Prostate gland (tissue), 2 donors: ENCODE measurements at places on chromosomes 2 and 18. TPM values are rescaled to one million over a fixed set of nuclear protein-coding genes. Genes with fewer than 3 reads are reported as not detected.

DNA sequence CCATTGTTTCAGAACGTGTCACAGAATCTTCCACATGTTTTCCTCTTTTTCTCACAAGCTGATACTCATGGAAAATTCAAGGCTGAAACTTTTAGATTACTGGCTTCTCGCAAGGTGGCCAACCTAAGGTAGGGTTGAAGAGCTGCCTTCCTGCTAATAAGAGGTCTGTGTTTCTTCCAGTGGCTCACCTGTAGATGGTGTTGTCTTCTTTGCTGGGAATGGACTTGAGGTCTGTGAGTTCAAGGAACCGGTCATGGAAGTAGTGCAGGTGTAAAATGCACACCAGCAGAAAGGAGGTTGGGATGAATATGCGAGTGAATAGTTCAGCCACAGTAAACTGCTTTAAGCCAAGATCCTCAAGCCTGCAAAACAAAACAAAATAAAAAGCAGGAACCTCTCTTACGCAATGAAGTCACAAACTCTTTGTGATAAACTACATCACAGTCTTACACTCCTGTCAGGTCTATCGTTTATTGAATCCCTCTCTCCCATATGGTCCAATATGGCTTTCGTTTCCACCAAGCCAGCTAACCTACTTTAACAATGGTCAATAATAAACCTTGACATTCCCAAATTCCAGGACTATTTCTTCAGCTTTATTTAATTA lies 258.9 kb downstream of the NAPG start:
- no peaks in the 10 kb centered on the region for H3K4me1 ChIP-seq
- H3K4me3 ChIP-seq = no peak overlapping the region
- no peaks in the 10 kb centered on the region for H3K27me3 ChIP-seq
- no peak overlapping the region for H3K27ac ChIP-seq

Gene MAP4K3
- 34.3 TPM for total RNA-seq

Gene PLEKHA3
- 8.2 TPM for total RNA-seq

DNA sequence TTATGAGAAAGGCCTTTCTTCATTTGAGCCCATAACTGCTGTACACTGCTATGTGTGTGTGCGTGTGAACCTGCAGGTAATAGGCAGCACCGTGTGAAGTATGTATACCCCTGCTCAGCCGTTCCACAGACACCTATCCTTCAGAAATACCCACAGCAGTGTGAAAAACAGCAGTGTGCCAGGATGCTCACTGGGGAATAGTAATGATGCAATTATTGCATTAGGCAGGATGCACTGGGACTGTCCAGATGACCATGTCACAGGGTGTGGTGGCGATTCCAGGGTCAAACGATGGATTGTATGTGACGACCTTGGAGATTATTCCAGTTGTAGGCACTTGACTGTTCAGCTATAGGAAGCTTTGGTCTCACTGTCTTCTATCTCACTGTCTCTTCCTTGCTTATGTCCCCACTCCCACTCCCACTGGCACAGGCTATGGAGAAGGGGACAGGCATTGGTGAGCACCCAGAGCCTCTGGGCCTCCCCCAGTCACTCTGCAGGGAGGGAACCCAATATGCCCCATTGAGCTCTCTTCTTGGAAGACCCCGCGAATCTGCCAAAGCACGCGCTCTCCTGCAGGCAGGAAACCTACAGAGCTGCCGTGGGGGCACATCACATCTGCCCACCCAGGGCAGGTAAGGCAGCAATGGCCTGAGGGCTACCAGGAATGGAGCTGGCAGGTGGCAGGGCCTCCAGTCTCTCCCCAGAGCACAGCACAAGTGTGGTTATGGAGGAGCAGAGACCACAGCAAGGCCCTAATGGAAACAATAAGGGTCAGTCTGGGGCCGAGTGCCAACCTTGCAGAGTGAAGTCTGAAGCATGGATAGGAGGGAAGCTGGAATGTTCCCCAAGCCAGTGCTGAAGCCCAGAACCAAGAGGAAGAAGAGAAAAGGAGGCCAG lies 518.9 kb upstream of the RAB6C start:
- DNase-seq = no peak
- no peaks in the 10 kb centered on the region for H3K27me3 ChIP-seq
- H3K4me3 ChIP-seq = no peak overlapping the region
- H3K27ac ChIP-seq = no peak overlapping the region
- no peaks in the 10 kb centered on the region for H3K4me1 ChIP-seq
- H3K36me3 ChIP-seq = no peaks in the 10 kb centered on the region

Gene C2orf66
- total RNA-seq = 0.32 TPM

DNA sequence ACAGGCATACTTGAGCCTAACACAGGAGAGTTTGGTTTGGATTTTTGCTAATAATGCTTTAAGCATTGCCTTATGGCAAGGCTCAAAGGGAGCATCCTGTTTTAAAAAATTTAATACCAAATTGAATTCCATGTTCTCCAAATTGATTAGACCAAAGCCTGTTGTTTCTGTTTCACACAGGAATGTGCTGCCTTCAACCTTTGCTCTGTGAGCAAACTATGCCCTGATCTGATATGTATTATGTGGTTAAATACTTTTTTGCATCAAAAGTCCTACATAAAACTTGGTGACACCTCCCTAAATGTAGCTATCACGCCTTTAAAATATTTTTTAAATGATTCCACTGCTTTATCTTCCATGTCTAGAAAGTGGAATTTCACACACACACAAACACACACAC lies 691.4 kb downstream of the CPS1 start:
- no peaks in the 10 kb centered on the region for H3K4me1 ChIP-seq
- no peaks in the 10 kb centered on the region for H3K27me3 ChIP-seq
- no peak overlapping the region for H3K4me3 ChIP-seq
- no peak for DNase-seq

DNA sequence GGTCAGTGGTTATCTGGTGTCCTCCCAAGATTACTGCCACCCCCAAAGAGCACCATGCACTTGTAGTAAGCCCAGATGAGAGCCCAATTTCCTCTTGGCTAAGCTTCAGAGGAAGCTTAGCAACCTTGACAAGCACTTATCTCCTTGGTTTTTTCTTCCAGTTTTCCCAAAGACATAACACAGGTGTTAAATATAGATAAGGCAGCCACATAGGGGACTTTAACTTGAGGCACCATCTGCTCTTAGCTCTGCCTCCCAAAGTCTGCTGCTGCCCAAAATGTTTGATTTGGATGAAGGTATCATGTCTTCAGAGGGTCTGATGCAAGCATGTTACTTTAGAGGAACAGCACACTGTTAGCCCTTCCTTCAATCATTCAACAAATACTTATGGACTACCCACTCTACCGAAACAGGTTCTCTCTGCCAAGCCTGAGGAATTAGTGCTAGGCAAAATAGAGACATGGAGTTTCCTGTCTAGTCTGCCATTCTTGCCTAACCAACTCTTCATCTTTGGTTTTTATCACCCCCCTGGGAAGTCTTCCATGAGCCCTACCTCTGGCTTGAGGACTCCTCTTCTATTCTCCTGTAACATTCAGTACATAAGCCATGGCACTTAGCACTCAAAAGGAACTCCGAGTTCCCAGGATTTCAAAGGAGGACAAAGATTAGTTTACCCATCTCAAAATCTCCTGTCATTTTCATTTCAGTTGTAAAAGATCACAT lies 73.7 kb downstream of the SP3 start:
- no peak overlapping the region for H3K27ac ChIP-seq
- H3K27me3 ChIP-seq = no peaks in the 10 kb centered on the region
- DNase-seq = no peak
- no peaks in the 10 kb centered on the region for H3K36me3 ChIP-seq
- H3K4me1 ChIP-seq = no peaks in the 10 kb centered on the region

Gene OR6B2
- not detected for total RNA-seq
